Dermis blood vessel endothelial cell (primary cell): ENCODE measurements at places on chromosomes 6 and 20. TPM values are rescaled to one million over a fixed set of nuclear protein-coding genes. Genes with fewer than 3 reads are reported as not detected.

GRCh38 chr20:44234566-44235317, 12.4 kb upstream of the GDAP1L1 start:
- no peak for DNase-seq

- DNase-seq, result no peak
Observed at GRCh38 chr6:20965915-20966314, 431.7 kb downstream of the CDKAL1 start.

- DNase-seq, result peak; percentile 31
Observed at GRCh38 chr6:12890171-12890790, 173.7 kb downstream of the PHACTR1 start.

The TMEM244 gene
- not detected in 2 replicates for total RNA-seq

The SCUBE3 gene
- total RNA-seq, result 0.85 and 1.7 TPM in 2 replicates
